ENCODE measurements at places on chromosomes 7 and 10.

- no peak overlapping the region for H3K27ac ChIP-seq
- no peak overlapping the region for H3K4me3 ChIP-seq
- peaks cover 17% of the 10 kb centered on the region for H3K27me3 ChIP-seq
- H3K4me1 ChIP-seq: peaks cover 23% of the 10 kb centered on the region
- DNase-seq: no peak
- no peaks in the 10 kb centered on the region for H3K36me3 ChIP-seq
These were observed 15.2 kb downstream of the PALD1 start for GRCh38 chr10:70493660-70494234.

DNA sequence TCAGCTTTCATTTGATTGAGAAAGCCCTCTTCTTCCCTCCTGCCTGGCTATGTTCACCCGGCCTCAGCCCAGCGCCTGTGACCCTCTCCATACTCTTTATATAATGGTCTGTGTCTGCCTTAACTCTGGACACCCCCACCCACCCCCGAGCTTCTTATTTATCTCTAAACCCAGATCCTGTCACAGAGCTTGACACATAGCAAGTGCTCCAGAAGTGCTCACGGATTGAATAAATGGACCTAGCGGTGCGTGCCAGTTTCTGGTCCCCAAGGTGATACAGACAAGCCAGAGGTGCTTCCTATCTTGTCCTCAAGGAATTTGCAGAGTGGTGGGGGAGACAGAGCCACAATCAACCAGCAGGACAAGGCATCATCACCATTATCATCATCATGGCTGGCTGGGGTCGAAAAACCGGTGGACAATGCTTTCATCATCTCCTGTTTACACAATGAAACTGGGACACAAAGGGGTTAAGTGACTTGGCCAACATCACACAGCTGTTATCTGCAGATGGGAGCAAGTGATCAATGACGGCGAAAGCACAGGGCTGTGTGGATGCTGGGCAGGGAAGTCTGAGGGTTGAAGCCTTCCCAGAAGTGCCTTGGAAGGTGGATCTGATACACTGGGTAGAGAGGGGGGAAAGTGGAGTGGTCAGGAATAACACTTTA, 2.2 kb upstream of the LOXL4 start:
- no peak overlapping the region for H3K27ac ChIP-seq
- DNase-seq: no peak
- H3K27me3 ChIP-seq: peaks cover 56% of the 10 kb centered on the region
- no peaks in the 10 kb centered on the region for H3K4me1 ChIP-seq
- H3K36me3 ChIP-seq: no peaks in the 10 kb centered on the region
- H3K4me3 ChIP-seq: no peak overlapping the region

- peak overlapping the region; percentile 60 for H3K4me3 ChIP-seq
- H3K27me3 ChIP-seq: peaks cover 43% of the 10 kb centered on the region
- H3K27ac ChIP-seq: no peak overlapping the region
- H3K4me1 ChIP-seq: peaks cover 11% of the 10 kb centered on the region
- DNase-seq: peak; percentile 42
- H3K36me3 ChIP-seq: no peaks in the 10 kb centered on the region
These were observed 246.2 kb downstream of the SLC25A13 start for GRCh38 chr7:96075510-96076349.

DNA sequence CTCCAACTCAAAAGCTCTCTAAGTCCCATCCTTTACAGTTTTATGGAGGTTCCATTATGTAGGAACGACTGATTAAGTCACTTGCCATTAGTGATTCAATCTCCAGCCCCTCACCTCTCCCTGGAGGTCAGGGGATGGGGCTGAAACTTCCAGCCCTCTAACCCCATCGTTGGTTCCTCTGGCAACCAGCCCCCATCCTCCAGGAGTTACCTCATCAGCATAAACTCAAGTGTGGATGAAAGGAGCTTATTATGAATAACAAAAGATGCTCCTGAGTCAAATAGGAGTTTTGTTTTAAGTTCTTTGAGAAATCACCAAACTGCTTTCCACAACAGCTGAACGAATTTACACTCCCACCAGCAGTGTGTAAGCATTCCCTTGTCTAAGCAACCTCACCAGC, 494.3 kb upstream of the AUTS2 start:
- H3K36me3 ChIP-seq: no peaks in the 10 kb centered on the region
- no peak overlapping the region for H3K4me3 ChIP-seq
- H3K27ac ChIP-seq: no peak overlapping the region
- no peaks in the 10 kb centered on the region for H3K27me3 ChIP-seq

DNA sequence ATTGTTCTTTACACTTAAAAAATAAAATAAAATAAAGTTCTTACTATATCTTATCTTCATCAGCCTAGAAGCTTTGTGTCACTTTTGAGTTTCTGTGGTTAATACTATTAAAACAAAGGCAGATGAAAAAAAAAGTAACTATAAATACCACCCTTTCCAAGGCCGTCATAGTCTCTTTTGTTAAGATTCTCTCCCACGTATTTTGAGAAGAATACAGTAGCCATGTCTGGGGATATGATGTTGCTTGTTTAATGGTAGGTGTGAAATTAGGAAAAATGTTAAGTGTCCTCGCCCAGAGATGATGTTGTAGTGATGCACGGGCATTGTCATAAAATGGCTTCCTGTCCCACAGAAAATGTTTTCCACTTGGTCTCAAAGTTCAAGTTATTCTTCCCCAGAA, 223.9 kb downstream of the NEBL start:
- no peaks in the 10 kb centered on the region for H3K4me1 ChIP-seq
- no peaks in the 10 kb centered on the region for H3K36me3 ChIP-seq
- H3K27ac ChIP-seq: no peak overlapping the region
- DNase-seq: no peak
- H3K27me3 ChIP-seq: no peaks in the 10 kb centered on the region
- no peak overlapping the region for H3K4me3 ChIP-seq

DNA sequence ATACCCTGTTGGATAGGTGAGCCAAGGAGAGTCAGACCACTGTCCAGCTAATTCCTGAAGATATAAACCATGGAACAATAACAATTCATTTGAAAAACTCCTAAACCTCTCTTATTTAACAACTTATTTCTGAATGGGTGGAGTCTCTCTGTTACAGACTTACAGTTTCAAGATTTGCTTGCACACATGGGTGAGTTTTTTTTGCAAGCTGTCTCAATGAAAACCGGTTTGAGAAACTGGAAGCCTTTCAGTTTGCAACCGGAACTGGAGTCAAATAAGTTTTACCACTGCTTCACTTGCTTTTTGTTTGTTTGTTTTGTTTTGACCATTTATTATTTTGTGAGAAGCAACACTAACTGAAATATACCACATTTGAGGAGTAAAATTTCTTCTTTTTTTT, 243.8 kb downstream of the MTERF1 start:
- H3K4me3 ChIP-seq: no peak overlapping the region
- H3K4me1 ChIP-seq: no peaks in the 10 kb centered on the region
- no peak for DNase-seq
- no peaks in the 10 kb centered on the region for H3K27me3 ChIP-seq
- H3K36me3 ChIP-seq: no peaks in the 10 kb centered on the region

- no peaks in the 10 kb centered on the region for H3K4me1 ChIP-seq
- DNase-seq: no peak
- no peaks in the 10 kb centered on the region for H3K27me3 ChIP-seq
- no peaks in the 10 kb centered on the region for H3K36me3 ChIP-seq
- no peak overlapping the region for H3K27ac ChIP-seq
These were observed 138.9 kb downstream of the TNS3 start for GRCh38 chr7:47443049-47443448.

- H3K27ac ChIP-seq: no peak overlapping the region
- H3K4me1 ChIP-seq: no peaks in the 10 kb centered on the region
- H3K36me3 ChIP-seq: no peaks in the 10 kb centered on the region
- no peak for DNase-seq
These were observed 239.7 kb upstream of the MYO3A start for GRCh38 chr10:25694206-25694933.

GRCh38 chr7:69445541-69445940, 152.7 kb upstream of the AUTS2 start:
- no peak overlapping the region for H3K4me3 ChIP-seq
- no peaks in the 10 kb centered on the region for H3K36me3 ChIP-seq
- no peak overlapping the region for H3K27ac ChIP-seq
- DNase-seq: no peak
- H3K4me1 ChIP-seq: no peaks in the 10 kb centered on the region

DNA sequence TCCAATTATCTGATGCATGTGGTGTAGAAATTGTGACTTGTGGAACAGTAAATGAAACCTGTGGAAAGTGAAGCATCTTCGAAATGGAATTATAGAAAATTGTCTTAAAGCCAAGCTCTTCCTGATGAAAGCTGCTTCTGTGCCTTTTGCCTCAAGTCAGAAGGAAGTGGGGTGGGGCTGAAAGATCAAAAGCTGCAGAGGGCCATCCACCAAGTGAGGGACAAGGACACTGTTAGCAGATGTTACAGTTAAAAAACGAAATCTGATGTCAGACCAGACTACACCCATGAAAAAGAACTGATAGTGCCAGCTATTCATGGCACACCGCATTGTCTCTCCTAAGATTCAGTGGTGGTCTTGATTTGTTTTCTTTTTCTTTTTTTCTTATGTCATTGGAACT, 23.8 kb upstream of the WASL start:
- no peak for DNase-seq
- H3K4me3 ChIP-seq: no peak overlapping the region
- peaks cover 15% of the 10 kb centered on the region for H3K4me1 ChIP-seq

DNA sequence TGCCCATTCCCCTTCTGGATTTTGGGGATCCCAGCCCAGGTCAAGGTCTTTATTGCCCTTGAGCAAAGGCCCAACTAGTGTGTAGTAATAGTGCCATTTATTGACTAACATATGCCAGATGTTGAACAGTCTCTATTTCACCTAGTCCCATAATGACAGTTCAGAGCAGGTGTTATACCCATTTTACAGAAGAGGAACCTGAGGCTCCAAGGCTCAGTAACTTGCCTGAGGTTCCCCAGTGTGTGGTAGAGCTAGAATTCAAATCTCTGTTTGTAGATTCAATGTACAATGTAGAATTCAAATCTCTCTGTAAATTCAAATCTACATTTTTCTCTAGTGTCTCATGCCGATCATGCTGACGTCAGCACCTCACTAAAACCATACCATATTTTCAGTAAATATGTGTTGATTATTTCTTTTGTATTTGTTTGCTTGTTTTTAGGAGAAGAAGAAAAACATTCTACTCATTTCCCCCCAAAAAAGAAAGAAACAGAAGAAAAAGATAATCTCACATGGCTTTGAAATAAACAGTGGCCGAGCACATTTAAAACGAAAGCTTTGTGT, 329.7 kb downstream of the PRPF18 start:
- H3K36me3 ChIP-seq: no peaks in the 10 kb centered on the region
- H3K4me3 ChIP-seq: no peak overlapping the region
- H3K4me1 ChIP-seq: no peaks in the 10 kb centered on the region
- no peaks in the 10 kb centered on the region for H3K27me3 ChIP-seq
- no peak overlapping the region for H3K27ac ChIP-seq

GRCh38 chr7:134473861-134474291, 15.0 kb upstream of the AKR1B1 start:
- H3K4me3 ChIP-seq: no peak overlapping the region
- H3K36me3 ChIP-seq: no peaks in the 10 kb centered on the region
- H3K27ac ChIP-seq: no peak overlapping the region
- H3K4me1 ChIP-seq: no peaks in the 10 kb centered on the region

- peak overlapping the region; percentile 24 for H3K27ac ChIP-seq
- no peaks in the 10 kb centered on the region for H3K36me3 ChIP-seq
- peaks cover 14% of the 10 kb centered on the region for H3K4me1 ChIP-seq
- peaks cover 20% of the 10 kb centered on the region for H3K27me3 ChIP-seq
- peak; percentile 44 for DNase-seq
These were observed 2.9 kb upstream of the NRAP start for GRCh38 chr10:113666682-113667252.

Data from activated CD4-positive, alpha-beta memory T cell treated with anti-CD3 and anti-CD28 coated beads, Interleukin-2, amount 10 ng/mL, durations not matched to agents 7 days and 5 days (primary cell).